ENCODE measurements at places on chromosomes 6 and 20. TPM values are rescaled to one million over a fixed set of nuclear protein-coding genes. Genes with fewer than 3 reads are reported as not detected.

GRCh38 chr6:87200469-87201175 lies 45.3 kb downstream of the ZNF292 start:
- DNase-seq = no peak

GRCh38 chr20:10179574-10180298 lies 38.9 kb upstream of the SNAP25 start:
- no peak for DNase-seq

DNA sequence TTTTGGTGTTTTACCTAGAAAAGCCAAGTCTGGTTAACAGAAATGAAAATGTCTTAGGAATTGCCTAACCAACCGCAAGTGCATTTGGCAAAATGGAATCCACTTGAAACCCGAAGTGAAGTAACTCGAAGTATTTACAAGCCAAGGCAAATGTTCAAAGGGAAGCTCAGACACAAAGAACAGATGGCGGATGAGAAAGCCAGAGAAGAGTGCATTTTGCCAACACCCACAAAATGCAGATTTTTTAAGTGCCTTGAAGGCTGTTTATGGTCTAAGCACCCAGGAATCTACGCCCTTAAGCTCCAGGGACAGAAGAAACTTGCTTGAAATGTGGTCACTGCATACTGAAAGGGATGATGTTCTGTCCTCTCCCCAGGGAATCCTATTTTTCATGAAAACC lies 70.0 kb upstream of the TBXT start:
- DNase-seq = no peak

- peak; percentile 34 for DNase-seq
Observed at GRCh38 chr20:3406481-3407039, 909 bp downstream of the DNAAF9 start.

GRCh38 chr6:88216182-88216581 lies 50.0 kb upstream of the CNR1 start:
- no peak for DNase-seq

GRCh38 chr6:11197175-11197536 lies 35.3 kb downstream of the NEDD9 start:
- DNase-seq = peak; percentile 58

DNA sequence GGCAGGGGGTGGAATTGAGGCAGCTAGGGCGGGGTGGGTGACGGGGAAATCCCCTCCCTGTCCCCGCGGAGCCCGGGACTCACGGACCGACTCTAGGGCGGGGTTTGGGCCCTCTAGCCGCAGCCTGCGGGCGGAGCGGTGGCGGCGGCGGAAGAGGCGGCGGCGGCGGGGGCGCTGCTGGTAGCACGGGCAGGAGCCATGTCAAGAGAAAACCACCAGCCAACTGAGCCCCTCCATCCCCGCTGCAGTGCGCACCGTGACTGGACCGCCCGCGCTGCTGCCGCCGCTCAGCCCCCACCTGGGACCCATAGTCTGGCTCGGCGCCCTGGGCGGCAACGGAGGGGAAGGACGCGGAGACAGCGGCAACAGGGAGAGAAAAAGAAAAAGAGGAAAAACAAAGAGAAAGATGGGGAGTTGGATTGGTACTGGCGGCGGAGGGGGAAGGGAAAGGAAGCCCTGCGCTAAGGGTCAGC lies 1.2 kb upstream of the C6orf62 start:
- DNase-seq = peak; percentile 39

GRCh38 chr6:167549213-167549612 lies 224.3 kb downstream of the TTLL2 start:
- no peak for DNase-seq

The CLDN20 gene
- 3.3 TPM for polyA plus RNA-seq

The DEFB119 gene
- polyA plus RNA-seq = not detected

DNA sequence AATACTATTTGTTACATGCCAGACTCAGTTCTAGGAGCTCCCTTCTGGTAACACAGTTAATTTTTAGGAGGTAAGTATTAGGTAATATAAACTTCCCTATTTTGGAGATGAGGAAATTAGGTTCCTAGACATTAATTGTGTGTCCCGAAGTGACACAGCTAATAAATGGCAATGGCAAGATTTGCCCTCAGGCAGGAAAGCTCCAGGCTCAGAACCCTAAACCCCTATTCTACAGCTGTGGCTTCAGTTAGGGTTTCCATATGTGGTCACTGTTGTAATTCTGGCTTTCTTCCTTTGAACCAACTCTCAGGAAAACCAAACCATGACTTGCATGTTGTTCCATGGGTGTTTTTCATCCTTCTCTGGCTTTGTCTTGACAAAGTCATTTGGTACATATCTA lies 188.2 kb downstream of the PLCB1 start:
- no peak for DNase-seq

The DPPA5 gene
- polyA plus RNA-seq = not detected

The RAET1L gene
- polyA plus RNA-seq = not detected

DNA sequence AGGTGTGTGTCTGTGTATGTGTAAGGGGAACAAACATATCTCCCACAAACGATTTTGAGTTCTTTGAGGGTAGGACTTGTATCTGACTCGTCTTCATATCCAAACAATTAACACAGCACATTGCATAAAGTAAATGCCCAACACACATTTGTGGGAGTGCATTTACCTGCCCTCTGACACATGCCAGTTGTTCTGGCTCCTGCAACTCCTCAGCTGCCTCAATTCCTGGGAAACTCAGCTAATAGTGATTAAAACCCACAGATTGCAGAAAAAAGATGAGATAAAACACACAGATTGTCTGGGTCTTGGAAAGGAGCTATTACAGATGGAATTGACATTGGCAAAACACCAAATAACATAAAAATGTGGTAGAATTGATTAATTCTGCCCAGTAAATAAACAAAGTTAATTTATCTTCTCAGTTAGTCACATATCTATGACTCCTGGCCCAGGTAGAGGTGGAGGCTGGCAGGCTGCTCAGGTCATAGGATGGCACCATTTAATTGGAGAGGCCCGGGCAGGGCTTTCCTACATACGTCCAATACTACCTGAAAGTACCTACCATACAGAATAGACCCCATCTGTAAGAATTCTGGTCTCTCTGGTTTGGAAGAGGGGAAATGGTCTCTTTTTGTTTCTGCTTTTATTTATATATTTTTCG lies 71.5 kb upstream of the IFNGR1 start:
- DNase-seq = no peak

GRCh38 chr6:127907960-127908640 lies 7.2 kb upstream of the THEMIS start:
- DNase-seq = no peak

- no peak for DNase-seq
Observed at GRCh38 chr6:42431356-42431755, 20.4 kb downstream of the TRERF1 start.

The PRSS16 gene
- polyA plus RNA-seq = 0.28 TPM
